Endodermal cell (in vitro differentiated cells): ENCODE measurements at places on chromosomes 3 and 15. TPM values are rescaled to one million over a fixed set of nuclear protein-coding genes. Genes with fewer than 3 reads are reported as not detected.
A peak's percentile ranks its signal among the peaks of the same experiment; 100 is the strongest.

DNA sequence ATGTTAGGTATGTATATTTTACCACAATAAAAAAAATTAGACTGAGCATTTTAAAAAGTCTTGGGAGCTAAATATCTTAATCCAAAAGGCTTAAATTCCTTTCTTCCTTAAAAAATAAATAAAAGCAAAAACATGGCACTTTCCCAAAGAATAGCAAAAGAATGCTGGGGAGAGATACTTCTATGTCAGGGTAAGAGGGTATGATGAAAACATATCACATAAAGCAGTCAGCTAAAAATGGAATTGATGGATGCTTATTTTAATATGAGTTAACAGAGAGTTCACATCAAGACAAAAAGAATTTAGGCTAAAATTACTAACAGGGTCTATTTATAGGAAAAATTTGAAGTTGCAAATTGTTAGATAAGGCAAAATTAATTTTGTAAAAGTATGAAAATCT, 141.0 kb downstream of the MYLK start:
- no peak for DNase-seq

- DNase-seq: no peak
These were observed 98.4 kb downstream of the IGF2BP2 start for GRCh38 chr3:185726254-185726967.

DNA sequence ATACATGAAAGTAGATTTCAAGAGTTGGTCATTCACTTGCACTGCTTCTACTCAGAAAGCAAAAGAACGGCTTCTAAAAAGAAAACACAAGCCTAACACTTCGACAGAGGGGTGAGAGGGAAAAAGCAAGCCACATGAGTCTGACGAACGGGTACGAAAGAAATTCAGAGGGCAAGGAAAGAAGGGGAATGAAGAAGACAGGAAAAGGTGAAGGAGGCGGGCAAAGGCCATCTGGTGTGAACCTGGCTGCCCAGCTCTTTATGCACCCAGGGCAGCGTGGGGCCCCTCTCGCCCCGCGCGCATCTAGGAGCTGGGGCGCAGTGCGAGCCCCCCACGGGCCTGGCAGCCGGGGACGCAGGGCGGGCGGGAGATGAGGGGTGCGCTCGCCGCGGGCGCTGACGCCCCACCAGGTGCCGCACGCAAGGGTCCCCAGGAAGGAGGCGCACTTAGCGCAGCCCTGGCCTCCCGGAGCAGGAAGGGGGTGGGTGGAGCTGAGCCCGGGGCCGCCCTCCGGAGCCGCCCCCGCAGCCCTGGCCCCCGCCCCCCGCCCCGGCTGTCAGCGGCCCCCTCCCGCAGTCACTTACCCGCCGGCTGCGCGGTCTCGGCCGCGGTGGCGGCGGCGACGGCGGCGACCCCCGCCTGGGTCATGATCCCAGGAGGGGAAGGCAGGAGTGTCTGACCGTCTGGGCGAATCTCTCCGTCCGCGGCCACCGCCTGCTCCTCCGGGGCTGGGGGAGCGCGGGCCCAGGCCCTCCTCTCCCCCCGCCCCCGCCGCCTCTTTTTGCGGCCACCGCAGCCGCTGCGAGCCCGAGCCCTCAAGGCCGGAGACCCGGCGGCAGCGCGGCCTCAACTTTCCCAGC, at the start of gene USF3:
TSS of gene USF3 (minus strand) at position 857 of the 860 bp plus-strand sequence. CDS start 21,764 bp downstream, outside the sequence.
- DNase-seq: peak; percentile 89

WDR93 gene
- total RNA-seq: 0.24 to 0.40 TPM (median 0.36 TPM) in 3 replicates

DNA sequence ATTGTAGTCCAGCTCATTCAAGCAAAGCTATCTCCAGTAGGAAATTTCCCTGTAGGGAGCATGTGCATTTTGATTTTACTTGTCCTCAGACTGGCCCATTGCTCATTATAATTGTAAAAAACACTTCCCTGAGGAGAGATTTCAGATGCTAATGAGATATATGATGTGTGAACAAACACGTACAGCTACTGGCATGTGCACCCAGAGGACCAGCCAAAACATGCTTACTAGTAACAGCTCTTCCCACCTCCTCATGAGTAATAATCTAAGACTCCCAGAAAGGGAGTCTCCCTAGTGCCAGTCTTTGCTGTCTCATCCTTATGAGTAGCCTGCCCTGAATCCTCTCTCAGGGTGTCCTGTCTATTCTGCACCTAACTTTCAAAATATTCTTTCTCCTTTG, 43.4 kb downstream of the FBXO22 start:
- DNase-seq: no peak

- no peak for DNase-seq
These were observed 125.1 kb upstream of the PPP2R3A start for GRCh38 chr3:135840436-135840835.

RBPMS2 gene
- total RNA-seq: 71.4 to 95.2 TPM (median 86.0 TPM) in 3 replicates

GRCh38 chr3:136142592-136142991, 53.5 kb downstream of the MSL2 start:
- DNase-seq: peak; percentile 68

COL6A6 gene
- 0.33 to 0.56 TPM (median 0.40 TPM) in 3 replicates for total RNA-seq

GOLGA8M gene
- not detected in 2 replicates for total RNA-seq

DNA sequence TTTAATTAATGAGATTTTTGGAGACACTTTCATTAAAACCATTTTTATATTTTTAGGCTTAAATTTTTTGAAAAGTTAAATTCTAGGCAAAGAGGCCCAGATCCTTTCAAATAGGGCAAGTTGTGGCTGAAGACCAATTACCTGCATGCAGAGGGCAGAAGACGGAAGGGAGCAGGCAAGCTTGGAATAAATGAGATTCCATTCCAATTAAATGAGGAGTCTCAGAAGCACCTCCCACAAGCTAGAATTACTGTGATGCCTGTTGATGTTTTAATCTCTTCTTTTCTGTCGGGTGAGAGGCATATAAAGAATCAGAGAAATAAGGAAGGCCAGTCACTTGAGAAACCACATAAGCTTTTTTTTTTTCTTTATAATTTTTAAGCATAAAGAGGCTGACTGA, 46.8 kb downstream of the KBTBD8 start:
- no peak for DNase-seq

GRCh38 chr15:46709460-46710083, 1007.7 kb upstream of the SEMA6D start:
- DNase-seq: no peak

PAQR9 gene
- 4.2 and 5.6 TPM in 2 replicates for total RNA-seq

- no peak for DNase-seq
These were observed 375.5 kb downstream of the NTRK3 start for GRCh38 chr15:87881026-87881425.

KLHL6 gene
- 0.36 and 0.40 TPM in 2 replicates for total RNA-seq

SIDT1 gene
- not detected in 2 replicates for total RNA-seq

- DNase-seq: peak; percentile 43
These were observed 26.7 kb downstream of the CGNL1 start for GRCh38 chr15:57403017-57403416.

FGF7 gene
- not detected in 2 replicates for total RNA-seq

CHCHD6 gene
- 23.6 and 24.3 TPM in 2 replicates for total RNA-seq

NOX5 gene
- not detected in 2 replicates for total RNA-seq

DNA sequence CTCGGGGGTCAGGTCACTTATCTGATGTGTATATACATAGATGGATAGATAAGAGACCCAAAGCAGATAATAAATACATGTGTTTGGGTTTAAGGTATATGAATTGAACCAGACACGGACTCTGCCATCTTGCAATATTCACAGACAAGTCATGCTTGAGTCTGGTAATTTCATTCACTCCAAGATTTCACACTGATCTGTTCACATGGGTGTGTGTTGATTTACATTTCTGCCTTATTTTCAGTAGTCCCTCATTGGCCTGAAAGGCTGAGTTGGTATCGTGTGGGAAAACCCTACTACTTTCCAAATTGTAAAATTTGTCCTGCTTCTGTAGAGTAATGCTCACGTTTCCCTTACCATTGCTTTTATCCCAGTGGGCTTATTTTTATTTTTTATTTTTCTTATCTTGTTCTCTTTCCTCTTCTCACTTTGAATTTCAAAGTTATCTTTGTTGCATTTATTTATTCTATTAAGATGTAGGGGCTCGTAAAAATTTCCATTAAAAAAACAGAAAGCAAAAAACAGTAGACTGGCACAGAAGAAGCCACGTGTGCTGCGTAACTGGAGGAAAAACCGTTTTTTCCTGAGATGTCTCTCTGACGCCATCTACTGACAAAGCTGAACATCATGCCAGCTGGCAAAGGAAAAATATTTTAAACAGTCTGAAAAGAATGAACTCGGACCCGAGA, 10.8 kb upstream of the MFSD1 start:
- DNase-seq: no peak

- no peak for DNase-seq
These were observed 43.8 kb downstream of the TKT start for GRCh38 chr3:53211706-53212702.

DNA sequence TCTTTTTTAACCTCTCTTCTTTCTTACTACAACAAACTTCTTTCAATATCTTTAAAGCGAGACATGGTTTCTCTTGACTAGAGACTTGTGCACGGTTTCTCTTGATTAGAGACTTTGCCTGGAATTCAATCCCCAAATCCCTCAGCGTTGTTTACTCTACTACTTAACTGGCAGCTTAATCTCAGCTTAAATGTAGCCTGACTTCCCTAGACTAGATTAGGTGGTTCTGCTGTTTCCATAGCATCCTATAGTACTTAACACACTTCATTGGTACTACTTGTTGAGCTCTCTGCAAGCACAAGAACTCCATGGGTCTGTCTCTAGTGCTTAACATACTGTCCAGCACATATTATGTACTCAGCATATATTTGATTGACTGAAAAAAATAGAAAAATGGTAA, 168.2 kb upstream of the GPR149 start:
- no peak for DNase-seq

DNA sequence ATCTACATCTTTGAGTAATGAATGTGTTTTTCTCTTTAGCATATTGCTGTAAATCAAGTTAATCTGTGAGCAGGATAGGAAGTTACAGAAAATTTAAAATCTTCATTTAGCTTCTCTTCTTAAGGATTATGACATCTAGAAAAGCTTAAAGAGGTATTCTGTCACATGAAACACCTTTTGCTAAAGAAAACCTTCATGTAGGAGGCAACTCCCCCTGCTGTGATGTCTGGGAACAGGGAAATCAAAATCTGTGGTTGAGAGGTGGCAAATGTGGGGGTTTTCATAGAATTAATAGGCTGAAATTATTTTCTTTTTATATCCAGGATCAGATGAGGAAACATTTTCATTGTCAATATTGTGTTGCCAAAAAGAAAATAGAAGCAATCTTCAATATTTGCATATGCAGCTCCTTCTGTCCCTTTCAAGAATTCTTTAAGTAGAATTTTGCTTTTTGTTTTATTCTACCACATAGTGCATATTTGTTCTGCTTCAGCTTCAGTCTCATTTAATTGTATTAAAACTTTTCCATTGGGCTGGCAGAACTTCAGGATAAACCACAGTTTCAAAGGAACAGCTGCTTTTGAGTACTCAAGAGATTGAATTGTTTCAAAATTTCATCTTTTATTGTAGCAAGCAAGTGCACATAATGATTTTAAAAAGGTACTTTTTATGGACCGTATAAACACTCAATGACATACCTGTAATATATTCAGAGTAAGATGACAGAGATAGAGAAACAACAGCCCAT, 128.4 kb downstream of the RAP2B start:
- DNase-seq: no peak

GOLGA8J gene
- total RNA-seq: not detected in 2 replicates

DNA sequence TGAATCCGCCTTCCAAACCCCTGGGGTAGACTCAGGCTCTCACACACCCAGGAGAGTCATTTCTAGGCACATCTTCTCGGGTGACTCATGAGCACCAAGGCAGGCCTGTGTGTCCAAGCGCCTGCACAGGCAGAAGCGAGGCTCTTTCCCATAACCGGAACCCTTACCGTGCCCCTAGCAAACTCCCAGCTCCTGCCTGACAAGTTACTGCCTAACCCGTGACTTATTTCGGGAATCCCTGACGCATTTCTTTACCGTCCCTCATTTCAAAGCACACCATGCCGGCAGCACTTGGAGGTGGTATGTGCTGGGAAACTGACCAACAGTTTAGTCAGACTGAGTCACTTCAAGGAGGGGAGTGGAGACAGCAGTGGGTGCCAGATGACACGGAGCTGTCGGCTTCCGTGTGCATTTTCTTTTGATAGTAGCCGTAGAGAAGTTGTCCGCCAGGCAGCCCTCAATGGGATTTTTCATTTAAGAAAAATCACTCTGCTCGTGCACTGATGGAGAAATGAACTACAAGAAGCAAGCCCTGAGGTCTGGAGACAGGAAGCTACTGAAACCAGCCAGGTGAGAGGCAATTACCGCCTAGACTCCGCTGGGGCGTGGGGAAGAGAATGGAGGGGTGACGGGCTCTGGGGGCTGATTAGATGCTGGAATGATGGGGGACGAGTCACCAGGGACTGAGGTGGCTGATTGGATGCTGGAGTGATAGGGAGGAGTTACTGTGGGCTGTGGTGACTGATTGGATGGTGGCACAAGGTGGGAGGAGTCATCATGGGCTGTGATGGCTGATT, 17.3 kb upstream of the HRH1 start:
- peak; percentile 60 for DNase-seq

GRCh38 chr3:6099458-6100075, 761.3 kb upstream of the GRM7 start:
- DNase-seq: no peak

TUSC7 gene
- total RNA-seq: not detected in 2 replicates

LMAN1L gene
- total RNA-seq: not detected in 3 replicates

IL20RB gene
- 0.75 to 2.1 TPM (median 1.3 TPM) in 3 replicates for total RNA-seq

DNA sequence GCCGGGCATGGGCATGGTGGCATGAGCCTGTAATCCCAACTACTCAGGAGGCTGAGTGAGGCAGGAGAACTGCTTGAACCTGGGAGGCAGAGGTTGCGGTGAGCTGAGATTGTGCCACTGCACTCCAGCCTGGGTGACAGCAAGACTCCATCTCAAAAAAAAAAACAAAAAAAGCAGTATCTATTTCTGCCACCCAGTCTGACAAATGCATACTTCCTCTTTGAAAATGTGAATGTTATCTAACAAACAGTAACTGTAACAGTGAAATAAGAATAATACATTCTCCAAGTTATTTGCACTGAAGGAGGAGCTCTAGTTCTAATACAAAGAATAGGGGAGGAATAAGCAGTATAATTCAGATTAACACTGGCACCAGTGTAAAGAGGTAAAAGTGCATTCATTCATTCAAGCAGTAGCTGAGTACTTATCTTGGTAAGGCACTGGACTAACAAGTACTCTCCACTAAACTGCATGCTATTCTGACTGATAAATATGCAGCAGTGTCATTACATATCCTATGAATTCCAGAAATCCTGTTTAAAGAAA, 12.9 kb downstream of the VPS13C start:
- DNase-seq: no peak

DNA sequence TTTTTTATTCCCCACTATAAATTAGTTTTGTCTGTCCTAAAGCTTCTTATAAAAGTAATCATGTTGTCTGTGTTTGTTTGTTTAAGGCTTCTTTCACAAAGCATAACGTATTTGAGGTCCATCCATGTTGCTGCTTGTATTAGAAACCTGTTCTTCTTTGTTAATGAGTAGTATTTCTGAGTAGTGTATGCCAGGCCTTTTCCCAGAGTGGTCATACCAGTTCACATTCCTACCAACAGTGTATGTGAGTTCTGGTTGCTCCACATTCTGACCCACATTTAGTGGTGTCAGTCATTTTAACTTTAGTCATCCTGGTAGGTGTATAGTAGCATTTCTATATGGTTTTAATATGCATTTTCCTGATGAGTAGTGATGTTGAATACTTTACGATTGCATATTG, 98.6 kb downstream of the NEO1 start:
- no peak for DNase-seq

CCDC54 gene
- total RNA-seq: not detected in 3 replicates

STAB1 gene
- 0.24 to 0.42 TPM (median 0.29 TPM) in 3 replicates for total RNA-seq

CSTA gene
- not detected in 3 replicates for total RNA-seq

KCNMB2 gene
- not detected in 2 replicates for total RNA-seq
